Activated CD4-positive, CD25-positive, alpha-beta regulatory T cell treated with anti-CD3 and anti-CD28 coated beads, Interleukin-2, amount 50 U/mL, for 24 hours (primary cell): ENCODE measurements at places on chromosomes 5 and 9.
A peak's percentile ranks its signal among the peaks of the same experiment; 100 is the strongest.

GRCh38 chr5:156402387-156402921 is 75.5 kb downstream of the SGCD start:
- ATAC-seq: peak; percentile 95

DNA sequence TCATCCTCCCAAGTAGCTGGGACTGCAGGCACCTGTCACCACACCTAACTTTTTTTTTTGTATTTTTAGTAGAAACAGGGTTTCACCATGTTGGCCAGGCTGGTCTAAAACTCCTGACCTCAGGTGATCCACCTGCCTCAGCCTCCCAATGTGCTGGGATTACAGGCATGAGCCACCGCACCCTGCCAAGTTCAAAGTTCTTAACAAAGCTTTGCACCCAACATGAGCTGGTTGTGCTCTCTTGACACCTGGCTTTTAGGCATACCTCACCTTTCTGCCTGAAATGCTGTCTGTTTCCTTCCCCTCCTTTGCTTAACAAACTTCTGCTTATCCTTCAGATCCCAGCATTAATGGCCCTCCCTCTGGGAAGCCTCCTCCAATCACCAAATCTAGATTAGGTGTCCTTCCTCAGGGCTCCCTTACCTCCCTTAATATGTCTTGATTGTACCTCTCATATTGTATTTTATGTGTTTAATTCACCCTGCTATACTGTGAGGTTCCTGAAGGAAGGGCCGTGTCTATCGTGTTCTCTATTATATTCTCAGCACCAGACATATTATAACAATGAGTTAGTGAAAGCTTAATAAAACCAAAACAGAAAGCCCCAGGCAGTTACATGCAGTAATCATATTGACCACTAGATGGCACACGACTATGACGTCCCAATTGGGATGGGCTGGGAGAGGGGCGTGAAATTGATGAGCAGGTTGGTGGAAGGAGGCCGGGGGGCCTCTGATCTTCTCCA is 62.9 kb upstream of the PPARGC1B start:
- peak; percentile 30 for ATAC-seq

- ATAC-seq: no peak
Observed at GRCh38 chr5:173454736-173455598, 126.8 kb upstream of the STC2 start.

DNA sequence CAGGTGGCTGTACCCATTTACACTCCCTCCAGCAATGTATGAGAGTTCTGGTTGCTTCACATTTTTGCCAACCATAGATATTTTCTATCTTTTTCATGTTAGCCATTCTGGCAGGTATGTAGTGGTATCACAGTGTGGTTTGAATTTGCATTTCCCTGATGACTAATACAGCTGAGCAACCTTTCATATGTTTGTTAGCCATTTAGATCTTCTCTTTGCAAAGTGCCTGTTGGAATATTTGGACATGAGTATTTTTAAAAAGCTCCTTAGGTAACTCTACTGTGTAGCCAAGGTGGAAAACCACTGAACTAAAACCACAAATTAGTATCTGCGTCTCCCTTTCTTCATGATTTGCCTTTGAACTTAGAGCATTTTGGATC is 31.9 kb downstream of the IRF1 start:
- ATAC-seq: peak; percentile 83

DNA sequence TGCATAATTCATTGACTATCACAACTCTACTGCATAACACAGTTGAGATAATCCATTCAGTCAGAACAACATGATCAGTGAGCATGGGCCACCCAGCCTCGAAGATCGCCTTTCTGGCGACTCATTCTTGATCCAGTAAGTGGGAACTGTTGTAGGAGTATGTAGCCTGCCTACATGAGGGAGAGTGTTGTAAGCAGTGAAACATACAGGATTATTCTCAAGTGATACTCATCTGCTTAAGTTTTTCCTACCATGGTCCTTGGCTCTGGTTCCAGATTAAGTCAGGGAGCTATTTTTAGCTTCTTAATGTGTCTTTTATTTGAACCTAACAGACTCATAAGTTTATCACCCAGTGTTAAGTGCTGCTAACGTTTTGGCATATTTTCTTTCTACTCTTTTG is 44.0 kb downstream of the TNPO1 start:
- no peak for ATAC-seq

GRCh38 chr5:96661855-96662724 is at the start of gene CAST:
Gene CAST (plus strand): TSS chr5:96662376. CDS start chr5:96662423, 47 bp downstream.
- ATAC-seq: peak; percentile 68
